Muscle of leg (tissue), 16 donors: ENCODE measurements at places on chromosomes 3 and 15. TPM values are rescaled to one million over a fixed set of nuclear protein-coding genes. Genes with fewer than 3 reads are reported as not detected.

The TMEM266 gene
- polyA plus RNA-seq: 0.47 TPM

DNA sequence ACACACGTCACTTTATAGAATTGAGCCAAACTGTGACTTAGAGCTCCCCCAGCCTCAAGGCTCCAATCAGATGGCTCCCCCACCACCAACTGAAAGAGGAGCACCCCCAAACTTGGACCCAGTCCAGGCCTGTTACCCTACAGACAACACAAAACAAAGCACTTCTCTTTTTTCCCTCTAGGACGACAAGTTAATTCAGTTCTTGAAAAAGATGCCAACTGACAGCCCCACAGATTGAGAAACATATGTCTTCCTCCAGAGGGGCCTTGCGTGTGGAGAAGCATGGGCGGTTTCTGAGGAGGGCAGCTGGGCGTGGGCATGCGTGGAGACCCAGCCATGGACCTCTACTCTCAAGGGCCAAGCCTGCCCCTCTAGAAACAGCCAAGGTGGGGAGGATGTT is 229.5 kb downstream of the SHQ1 start:
- DNase-seq: no peak

The CYP1A2 gene
- polyA plus RNA-seq: 0.05 TPM

DNA sequence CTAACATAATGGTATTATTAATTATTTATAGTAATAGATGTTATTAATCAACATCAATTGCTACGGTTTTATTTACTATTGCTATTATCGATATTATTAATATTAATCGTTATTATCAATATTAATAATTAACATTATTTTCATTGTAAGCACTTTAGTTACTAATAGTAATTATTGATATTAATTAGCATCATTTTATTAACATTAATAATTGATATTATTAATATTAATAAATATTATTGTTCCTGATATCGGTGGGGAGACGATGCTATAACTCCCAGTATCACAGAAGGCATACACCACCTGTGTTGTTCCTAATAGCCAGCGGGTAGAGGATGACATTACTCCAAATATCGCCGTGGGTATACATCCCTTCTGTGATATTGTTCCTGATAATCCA is 335.5 kb downstream of the MEX3B start:
- DNase-seq: no peak

GRCh38 chr15:78654272-78654671 is 13.3 kb upstream of the CHRNB4 start:
- DNase-seq: no peak

The AGTR1 gene
- 20.2 TPM for polyA plus RNA-seq
